ENCODE measurements at places on chromosomes 12 and 14.

GRCh38 chr14:68977718-68978171 is 1.4 kb downstream of the ACTN1 start:
- peak; percentile 36 for DNase-seq

DNA sequence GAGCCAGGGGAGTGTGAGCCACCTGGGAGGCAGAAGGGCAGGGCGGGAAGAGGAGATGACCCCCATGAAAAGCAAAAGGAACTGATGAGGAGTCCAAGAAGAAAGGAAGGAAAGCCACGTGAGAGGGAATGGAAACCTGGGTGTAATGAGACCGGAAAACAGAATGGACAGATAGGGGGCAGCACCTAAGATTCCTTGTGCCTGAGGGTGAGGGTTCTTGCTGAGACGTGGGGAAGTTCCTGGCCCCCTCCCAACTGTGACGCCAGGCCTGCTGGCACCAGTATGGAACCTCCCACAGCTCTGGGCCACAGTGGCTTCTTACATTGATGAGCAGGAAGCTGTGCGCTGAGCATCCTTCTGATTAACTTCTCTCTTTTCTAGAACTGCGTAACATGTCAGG is 30.8 kb downstream of the TTC7B start:
- DNase-seq: no peak

DNA sequence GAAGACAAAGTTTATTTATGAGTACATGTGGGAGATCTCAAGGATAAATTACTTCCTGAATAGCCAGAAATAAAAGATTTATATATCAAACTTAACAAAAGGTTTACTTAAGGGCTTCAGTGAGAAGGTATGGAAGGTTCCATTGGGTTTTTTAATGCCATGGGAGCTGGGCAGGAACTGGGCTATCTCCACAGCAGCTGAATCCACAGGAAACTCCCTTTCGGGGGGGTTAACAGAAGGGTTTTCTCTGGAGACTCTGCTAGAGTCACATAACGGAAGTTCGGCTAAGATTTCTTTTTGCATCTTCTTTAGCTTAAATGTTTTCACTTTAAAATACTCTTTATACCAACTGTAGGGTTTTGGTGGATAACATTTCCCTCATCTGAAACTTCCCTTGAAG is 113.5 kb downstream of the UNC79 start:
- no peak for DNase-seq

DNA sequence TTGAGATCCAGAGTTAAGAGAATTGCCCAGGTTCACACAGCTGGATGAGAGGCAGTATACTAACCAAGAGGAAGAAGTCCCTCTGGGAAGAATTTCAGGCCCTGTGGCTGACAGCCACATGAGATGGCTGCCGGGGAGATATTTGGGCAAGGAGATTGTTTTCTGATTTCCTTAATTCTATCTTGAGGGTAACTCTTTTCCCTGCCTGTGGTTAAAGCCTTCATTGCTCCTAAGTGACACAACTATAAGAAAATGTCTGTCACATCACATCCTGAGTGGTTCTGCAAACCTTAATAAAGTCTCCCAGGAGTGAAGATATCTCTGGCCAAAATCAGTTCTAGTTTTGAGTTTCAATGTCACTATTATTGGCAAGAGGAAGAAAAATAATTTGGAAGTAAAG is 9.6 kb downstream of the ARHGDIB start:
- no peak for DNase-seq

DNA sequence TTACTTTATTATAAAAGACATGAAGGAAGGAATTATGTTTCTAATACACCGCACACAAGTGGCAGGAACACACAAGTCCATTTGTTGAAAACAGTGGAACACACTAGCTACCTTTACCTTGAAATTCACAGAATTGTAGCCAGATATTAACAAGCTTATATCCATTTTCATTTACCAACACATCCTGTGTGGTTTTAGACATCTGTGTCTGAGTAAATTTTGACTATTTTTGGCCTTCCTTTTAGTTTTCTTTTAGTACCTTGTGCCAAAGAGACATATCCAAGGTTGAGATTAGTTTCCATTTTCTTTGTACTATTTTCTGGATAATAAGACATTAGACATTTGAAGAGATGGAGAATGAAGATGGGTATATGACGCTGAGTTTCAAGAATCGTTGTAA is at the start of gene KLRF2:
Gene KLRF2 (plus strand): TSS at position 244 of the 400 bp plus-strand sequence. CDS start 107 bp downstream, at position 351.
- no peak for DNase-seq

GRCh38 chr12:115135800-115136211 is 451.8 kb upstream of the TBX3 start:
- no peak for DNase-seq

GRCh38 chr12:43221216-43221615 is 330.8 kb downstream of the ADAMTS20 start:
- DNase-seq: no peak

- no peak for DNase-seq
Observed at GRCh38 chr14:80152166-80152565, 59.1 kb downstream of the DIO2 start.
